ENCODE measurements at places on chromosomes 3 and 15.

DNA sequence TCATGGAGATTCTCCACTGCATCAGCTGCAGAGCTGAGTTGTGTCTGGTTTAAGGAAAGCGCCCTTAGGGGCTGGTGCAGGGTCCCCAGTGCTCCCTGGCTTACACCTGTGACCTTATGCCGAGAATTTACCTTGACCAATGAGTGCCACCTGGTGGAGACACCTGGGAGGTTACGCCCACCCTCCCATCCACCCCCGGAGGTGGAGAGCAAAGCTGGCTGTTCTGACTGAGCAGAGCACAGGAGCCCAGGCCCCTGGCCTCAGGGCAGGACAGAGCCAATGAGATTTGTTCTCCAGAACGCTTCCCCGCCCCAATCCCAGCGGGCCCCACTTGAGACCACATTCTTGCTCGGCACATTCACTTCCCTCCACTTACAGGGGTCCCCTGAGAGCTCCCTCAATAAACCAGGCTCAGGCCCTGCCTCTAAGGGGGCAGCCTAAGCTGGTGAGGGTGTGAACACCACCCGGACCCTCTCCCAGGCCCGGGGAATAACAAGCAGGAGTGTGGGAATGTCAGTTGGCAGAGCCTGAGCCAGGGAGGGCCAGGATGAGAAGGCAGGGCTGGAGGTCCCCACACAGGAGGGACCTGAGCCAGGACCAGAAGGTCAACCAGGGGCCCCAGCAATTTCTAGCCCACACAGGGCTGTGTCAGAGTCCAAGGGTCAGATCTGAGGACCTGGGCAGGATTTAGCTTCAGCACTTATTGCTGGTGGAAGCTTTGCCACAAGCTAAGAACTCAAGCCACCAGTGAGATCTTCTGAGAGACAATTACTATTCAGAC lies 117.1 kb downstream of the TPRA1 start:
- no peak for DNase-seq

- no peak for DNase-seq
These were observed 77.6 kb downstream of the CCK start for GRCh38 chr3:42188376-42188775.

DNA sequence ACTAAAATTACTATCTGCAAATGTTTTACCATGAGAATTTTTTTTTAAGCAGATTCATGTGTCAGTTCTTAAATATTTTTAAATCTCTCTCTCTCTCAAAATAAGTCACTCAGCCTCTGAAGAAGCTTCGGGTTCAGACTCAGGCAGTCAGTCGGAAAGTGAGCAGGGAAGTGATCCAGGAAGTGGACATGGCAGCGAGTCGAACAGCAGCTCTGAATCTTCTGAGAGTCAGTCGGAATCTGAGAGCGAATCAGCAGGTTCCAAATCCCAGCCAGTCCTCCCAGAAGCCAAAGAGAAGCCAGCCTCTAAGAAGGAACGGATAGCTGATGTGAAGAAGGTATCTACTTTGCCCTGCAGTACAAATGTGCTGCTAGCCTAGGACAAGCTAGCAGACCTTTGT lies 24.1 kb downstream of the CHD2 start:
- DNase-seq = no peak

DNA sequence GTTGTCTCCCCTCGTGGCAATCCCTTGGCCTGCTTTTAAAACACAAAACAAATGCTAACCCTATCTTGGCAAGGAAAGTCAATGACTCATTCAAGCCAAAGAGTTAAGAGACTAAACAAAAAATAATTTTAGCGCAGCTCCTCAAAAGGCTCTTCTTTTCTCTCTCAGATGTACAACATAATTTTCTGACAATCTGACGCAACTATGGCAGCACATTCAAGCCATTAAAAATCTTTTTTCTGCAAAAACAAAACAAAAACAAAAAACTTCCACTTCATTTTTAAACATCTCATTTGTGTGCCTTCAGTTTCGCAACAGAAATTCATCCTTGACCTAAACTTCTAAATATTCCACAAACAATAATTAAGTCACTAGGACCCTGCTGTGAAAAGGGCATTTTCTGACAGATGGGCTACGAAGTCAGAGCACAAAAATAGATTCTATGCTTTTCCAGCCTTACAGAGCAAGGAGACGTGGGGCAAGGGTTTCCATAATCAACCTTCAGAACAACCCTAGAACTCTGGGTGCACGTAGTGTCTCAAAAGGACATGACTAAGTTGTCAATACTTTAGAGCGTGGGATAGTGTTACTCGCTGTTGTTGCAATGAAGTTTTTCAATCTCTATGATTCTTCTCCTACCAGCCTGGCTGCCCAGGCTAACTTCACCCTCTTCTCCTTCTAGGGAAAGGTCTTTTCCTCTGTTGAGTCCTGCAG lies 84.3 kb downstream of the MB21D2 start:
- no peak for DNase-seq

- DNase-seq = no peak
These were observed 48.1 kb downstream of the APBA2 start for GRCh38 chr15:28933710-28934445.

DNA sequence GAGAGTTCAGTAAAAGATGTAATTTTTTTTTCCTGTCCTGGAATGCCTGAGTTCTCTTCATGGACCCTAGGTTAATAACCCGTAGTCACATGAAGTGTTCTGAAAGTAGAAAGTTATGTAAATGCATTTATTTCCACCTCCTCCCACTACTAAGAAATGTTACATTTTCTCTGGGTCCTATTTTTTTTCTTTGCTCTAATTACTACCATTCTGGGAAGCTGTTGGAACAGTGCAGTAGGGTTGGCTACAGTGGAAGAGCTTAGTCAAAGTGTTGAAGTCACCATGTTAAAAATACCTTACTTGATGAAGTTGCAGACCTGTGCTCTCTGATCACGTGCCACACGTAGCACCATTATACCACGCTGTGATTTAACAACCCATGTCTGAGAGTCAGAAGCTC lies 153.8 kb upstream of the TSC22D2 start:
- no peak for DNase-seq

- no peak for DNase-seq
These were observed 3.6 kb downstream of the PXK start for GRCh38 chr3:58336135-58336882.

DNA sequence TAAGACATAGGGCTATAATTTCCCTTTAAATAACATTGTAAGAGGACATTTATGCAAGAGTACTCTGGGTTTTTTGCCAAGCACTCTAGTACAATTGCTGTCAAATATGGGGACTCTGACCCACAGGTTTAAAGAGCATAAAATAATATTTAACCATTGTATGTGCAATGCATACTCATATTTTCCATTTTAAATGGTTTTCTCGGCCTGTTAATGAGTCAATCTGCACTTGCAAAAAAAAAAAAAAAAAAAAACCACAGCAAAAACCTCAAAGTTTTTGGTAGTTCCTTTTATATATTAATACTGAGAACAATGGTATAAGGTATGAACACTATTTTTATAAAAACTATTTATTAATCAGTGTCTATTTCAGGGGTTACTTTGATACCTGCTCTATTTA lies 304.0 kb upstream of the CBLB start:
- no peak for DNase-seq

GRCh38 chr3:152348436-152349177 lies 79.9 kb downstream of the MBNL1 start:
- DNase-seq = no peak

- no peak for DNase-seq
These were observed 60.1 kb downstream of the SUMF1 start for GRCh38 chr3:4406746-4407568.

- DNase-seq = no peak
These were observed 760.8 kb upstream of the CFAP20DC start for GRCh38 chr3:59810606-59811005.

- DNase-seq = no peak
These were observed 357.0 kb downstream of the NR2F2 start for GRCh38 chr15:96687388-96688107.

All from stimulated activated CD4-positive, alpha-beta T cell treated with anti-CD3 and anti-CD28 coated beads, Interleukin-12 subunit alpha, Interleukin-12 subunit beta, amount 100 ng/mL, for 48 hours (primary cell).